Daoy (cell line): ENCODE measurements at places on chromosomes 16 and 17.

DNA sequence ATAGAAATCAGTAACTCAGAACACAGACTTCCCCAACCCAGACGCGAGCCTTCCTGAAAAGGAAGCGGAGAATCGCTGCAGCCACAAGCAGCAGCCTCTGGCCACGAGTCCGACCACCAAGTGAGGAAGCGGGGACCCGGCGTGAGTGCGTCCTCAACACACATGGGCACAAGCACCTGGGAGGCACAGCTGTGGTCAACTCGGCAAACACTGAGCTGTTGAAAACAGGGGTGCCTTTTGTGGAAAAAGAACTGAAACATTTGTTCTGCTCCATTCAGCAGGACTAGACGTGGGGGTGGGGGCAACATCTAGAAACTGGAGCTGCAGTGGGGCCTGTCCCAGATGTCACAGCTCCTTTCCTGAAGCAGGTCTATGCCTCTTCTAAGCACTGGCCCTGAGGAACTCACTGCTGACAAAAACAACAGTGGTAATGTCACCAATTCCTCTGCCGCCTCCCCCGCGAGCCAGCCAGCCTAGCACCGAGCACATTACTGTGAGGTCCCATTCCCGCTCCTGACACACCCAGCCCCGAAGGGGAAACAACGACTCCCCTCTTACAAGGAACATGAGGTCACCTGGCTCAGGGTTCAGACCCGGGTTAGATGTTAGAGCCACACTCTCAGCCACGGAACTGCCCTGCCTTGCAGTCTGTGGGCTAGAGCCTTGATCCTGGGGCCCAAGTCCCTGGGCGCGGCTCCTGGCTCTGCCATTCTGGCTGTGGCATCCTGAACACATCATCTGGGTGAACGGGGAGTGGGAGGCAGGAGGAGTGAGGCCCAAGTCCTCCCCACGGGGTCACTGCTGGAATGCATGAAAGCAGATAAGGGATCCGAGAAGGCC is 29.0 kb downstream of the KDM8 start:
- DNase-seq = no peak

DNA sequence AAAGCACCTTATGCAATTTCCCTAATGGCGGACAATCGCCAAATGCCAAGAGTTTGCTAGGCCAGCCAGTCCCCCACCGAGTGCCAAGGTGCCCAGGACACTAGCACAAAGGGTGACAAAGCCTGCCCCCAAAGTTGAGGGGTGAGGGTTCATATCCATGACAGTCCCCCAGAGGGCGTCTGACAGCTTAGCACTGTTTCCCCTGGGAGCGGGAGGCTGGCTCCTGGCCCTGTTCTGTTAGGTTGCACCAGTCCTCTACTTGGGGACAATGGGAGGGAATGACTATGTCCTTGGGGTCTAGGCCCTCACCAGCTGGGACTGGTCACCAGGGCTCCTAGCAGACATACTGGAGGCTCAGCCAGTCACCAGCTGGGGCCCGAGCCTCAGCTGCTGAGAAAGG is 66.9 kb downstream of the MYO18A start:
- no peak for DNase-seq

DNA sequence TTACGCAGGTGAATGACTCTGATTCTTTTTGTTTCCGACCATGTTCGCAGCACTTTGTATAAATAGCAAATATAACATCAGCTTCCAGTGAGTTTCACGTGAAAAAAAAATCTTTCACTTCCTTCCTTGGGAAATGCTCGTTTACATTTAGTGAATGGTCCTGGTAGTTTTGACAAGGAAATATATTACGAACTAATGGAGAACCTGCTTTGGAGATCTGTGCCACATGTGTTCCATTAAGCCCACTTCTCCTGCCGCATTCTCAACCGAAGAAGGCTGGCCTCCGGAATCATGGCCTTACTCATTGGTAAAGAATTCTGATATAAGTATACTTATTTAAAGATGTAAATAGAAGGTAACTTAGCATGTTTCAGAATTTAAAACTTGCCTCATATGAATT is 3.6 kb downstream of the CRAMP1 start:
- no peak for DNase-seq

GRCh38 chr17:40978575-40979151 is 5.5 kb downstream of the KRT40 start:
- no peak for DNase-seq

GRCh38 chr17:33521784-33522183 is 228.7 kb upstream of the ASIC2 start:
- peak; percentile 46 for DNase-seq

DNA sequence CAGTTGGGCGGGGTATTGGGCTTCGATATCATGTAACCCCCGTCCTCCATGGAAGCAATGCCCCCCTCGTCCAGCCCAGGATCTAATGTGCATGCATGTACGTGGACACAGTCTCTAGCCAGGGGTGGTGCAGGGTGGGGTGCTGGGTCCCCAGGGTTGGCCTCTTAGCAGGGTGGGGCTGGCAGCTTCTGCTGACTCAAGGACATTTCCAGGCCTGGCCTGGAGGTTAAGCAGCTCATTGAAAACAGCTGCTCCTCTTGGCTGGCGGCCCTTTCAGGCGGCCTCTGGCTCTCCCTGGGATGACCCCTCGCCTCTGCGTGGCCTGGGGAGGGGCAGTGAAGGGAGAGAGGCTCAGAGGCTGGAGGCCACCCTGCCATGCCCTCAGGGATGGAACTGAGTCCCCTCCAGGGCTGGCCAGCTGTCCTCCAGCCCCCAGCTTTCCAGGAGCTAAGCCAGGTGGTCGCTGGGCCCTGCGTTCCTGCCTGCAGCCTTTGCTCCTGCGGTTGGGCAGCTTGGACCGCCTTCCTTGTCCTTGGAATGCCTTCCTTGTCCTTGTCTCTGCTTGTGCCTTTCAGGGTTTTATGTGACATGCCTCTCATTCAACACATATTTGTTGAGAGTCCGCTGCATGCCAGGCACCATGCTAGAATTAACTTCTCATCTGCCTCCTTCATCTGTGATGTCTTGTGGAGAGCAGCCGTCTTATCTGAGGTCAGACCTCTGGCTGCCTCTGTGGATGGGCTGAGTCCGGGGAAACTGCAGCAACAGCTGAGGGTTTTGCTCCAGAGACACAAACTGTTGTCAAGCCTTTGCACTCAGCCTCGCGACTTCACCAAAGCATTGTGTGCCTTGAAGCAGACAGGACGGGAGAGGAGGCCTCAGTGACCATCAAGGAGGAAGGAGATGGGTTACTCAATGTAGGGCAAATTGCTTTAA is 26.6 kb downstream of the MRC2 start:
- DNase-seq = no peak

DNA sequence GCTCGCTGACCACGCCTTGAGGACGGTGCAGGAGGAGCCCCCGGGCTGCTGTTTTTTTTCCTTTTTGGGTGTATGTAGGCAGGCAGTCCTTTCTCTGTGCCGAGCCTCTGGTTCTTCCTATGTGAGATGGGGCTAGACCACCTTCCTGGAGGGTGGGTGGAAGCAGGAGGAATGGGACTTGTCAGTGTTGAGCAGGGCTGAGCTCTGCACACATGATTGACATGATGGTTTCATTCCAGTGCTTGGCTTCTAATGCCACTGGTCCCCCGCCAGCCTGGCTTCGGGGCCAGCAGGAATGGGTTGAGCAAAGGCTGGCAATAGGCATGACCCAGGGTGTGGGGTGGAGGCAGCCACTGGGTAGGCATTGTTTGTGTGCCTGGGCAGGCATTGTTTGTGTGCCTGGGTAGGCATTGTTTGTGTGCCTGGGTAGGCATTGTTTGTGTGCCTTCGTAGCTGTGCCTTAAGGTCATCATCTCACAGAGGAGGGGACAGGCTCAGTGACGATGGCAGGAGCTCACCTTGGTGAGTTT is 14.2 kb upstream of the ADCY7 start:
- DNase-seq = no peak
